ENCODE measurements at places on chromosomes 12 and 14.

- no peak overlapping the region for H3K27ac ChIP-seq
- DNase-seq, result no peak
- H3K4me3 ChIP-seq, result no peak overlapping the region
- no peaks in the 10 kb centered on the region for H3K27me3 ChIP-seq
These were observed 17.5 kb upstream of the PPP1CC start for GRCh38 chr12:110760204-110760609.

DNA sequence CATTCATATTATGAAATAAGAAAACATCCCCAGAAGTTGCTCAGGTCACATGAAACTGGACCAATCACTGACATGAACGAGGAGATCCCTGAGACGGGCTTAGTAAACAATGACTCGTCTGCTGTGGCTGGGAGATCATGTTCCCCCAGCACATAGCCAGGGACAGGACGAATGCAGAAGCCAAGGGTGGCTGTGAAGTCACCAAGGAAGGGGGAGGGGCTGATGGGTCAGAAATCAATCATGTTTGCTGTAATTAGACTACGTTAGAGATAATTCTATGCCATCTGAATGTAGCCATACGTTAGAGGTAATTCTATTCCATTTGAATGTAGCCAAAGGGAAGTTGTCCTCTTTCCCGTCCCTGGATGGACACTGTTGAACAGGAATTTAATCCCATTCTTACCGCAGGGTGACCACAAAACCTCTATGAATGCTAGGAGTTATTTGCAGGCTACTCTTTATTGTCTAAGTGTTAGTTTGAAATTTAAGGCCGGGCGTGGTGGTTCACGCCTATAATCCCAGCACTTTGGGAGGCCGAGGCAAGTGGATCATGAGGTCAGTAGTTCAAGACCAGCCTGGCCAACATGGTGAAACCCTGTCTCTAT, 332.9 kb downstream of the TMEM132D start:
- H3K27ac ChIP-seq, result no peak overlapping the region
- no peak overlapping the region for H3K4me3 ChIP-seq
- H3K4me1 ChIP-seq, result no peaks in the 10 kb centered on the region

DNA sequence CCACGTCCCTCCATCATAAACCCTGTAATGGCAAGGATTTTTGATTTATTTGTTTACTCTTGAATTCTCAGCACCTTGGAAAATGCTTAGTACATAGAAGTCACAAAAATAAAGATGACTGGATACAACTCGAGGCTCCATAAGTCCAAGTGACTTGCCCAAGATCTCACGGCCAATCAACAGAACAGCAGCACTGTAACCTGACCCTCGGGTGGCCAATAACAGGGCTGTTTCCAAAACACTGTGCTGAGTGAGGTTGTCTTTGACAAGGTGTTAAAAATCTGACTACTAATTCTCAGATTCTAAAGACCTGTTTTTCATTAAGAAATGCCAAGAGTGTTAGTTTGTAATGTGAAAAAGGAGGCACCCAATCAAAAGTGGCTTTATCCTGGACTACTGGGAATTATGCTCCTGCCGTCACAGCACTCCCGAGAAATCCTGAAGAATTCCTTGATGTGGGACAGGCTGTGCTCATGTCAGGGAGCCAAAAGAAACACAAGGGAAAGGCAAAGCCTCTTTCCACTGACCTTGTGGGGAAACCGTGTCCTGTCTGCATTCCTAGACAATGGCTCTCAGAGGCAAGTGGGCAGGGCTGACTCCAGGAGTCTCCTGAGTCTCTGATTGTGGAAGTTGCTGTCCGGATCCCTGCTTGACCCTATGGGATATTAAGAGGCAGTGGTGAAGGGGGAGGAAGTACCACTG, 204.7 kb upstream of the PELI2 start:
- no peak overlapping the region for H3K27ac ChIP-seq
- H3K27me3 ChIP-seq, result no peaks in the 10 kb centered on the region
- H3K4me3 ChIP-seq, result no peak overlapping the region
- no peaks in the 10 kb centered on the region for H3K36me3 ChIP-seq

DNA sequence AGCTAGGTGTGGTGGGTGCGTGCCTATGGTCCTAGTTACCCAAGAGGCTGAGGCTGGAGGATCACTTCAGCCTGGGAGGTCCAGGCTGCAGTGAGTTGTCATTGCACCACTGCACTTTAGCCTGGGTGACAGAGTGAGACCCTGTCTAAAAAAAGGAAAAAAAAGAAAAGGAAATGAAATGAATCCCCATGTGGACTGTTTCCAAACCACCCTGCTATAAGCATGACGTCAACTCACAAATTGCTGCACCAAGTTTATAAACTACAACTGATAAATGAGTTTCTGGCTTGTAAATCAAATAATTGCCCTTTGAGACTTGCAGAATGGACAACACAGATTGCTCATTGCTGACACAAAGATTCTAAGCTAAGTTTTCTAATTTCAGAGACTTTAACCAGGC, 51.0 kb upstream of the STK38L start:
- no peak overlapping the region for H3K4me3 ChIP-seq
- peak overlapping the region; percentile 95 for H3K27ac ChIP-seq
- no peak for DNase-seq
- no peaks in the 10 kb centered on the region for H3K27me3 ChIP-seq
- peaks cover 12% of the 10 kb centered on the region for H3K4me1 ChIP-seq

- no peaks in the 10 kb centered on the region for H3K27me3 ChIP-seq
- no peaks in the 10 kb centered on the region for H3K4me1 ChIP-seq
- H3K4me3 ChIP-seq, result no peak overlapping the region
- no peaks in the 10 kb centered on the region for H3K36me3 ChIP-seq
- no peak for DNase-seq
These were observed 57.3 kb downstream of the FLRT2 start for GRCh38 chr14:85587151-85587711.

DNA sequence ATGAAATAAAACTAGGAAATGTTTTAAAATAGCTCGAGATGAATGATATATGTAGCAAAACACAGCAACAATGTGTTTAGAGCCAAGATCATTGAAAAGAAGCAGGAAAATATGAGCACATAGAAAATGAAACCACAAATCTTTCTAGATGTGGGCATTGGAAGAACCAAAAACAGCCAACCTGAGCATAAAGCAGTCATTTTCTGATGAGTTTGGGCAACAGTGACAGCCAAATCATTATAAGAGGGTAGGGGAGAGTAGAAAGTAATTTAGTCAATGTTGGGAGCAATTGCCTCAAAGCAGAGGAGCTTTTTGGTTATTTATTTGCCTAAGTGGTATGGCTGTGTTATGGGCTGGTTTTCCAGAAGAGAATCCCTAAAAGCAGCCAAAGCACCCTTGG, 8.8 kb upstream of the BICDL1 start:
- no peak for DNase-seq
- no peak overlapping the region for H3K4me3 ChIP-seq
- H3K27ac ChIP-seq, result no peak overlapping the region
- no peaks in the 10 kb centered on the region for H3K27me3 ChIP-seq
- H3K36me3 ChIP-seq, result no peaks in the 10 kb centered on the region

GRCh38 chr14:82055515-82056115, 522.0 kb upstream of the SEL1L start:
- no peak overlapping the region for H3K4me3 ChIP-seq
- no peaks in the 10 kb centered on the region for H3K4me1 ChIP-seq
- no peaks in the 10 kb centered on the region for H3K36me3 ChIP-seq
- DNase-seq, result no peak
